Smooth muscle cell of the coronary artery (primary cell): ENCODE measurements at places on chromosomes 12 and 14. TPM values are rescaled to one million over a fixed set of nuclear protein-coding genes. Genes with fewer than 3 reads are reported as not detected.

Gene PELI2
- 11.0 and 67.4 TPM in 2 replicates for total RNA-seq

Gene UBE3B
- total RNA-seq, result 22.1 and 27.6 TPM in 2 replicates

Gene HOXC4
- total RNA-seq, result not detected in 2 replicates

Gene SPX
- total RNA-seq, result 0.23 TPM in 1 of 2 replicates, not detected in the other

Gene GARIN6
- not detected in 2 replicates for total RNA-seq

Gene LTBR
- total RNA-seq, result 25.7 and 27.2 TPM in 2 replicates

Gene HCAR2
- total RNA-seq, result under 0.01 TPM in 1 of 2 replicates, not detected in the other

Gene COL2A1
- not detected in 2 replicates for total RNA-seq

Gene ASPG
- not detected in 2 replicates for total RNA-seq

Gene PPM1H
- 1.3 and 2.6 TPM in 2 replicates for total RNA-seq

Gene RILPL2
- total RNA-seq, result 6.1 and 8.5 TPM in 2 replicates

Gene NGB
- not detected in 2 replicates for total RNA-seq

Gene PAH
- not detected in 2 replicates for total RNA-seq

Gene TRHDE
- 0.38 TPM in 1 of 2 replicates, not detected in the other for total RNA-seq

Gene PLCZ1
- not detected in 2 replicates for total RNA-seq

Gene HOXC9
- 0.08 TPM in 1 of 2 replicates, not detected in the other for total RNA-seq

Gene PRB2
- not detected in 2 replicates for total RNA-seq

Gene CLEC4E
- not detected in 2 replicates for total RNA-seq

Gene AICDA
- 0.08 TPM in 1 of 2 replicates, not detected in the other for total RNA-seq

Gene MANSC4
- total RNA-seq, result not detected in 2 replicates

Gene IL23A
- total RNA-seq, result not detected in 2 replicates

Gene TBC1D30
- total RNA-seq, result 0.08 and 0.47 TPM in 2 replicates

Gene TAS2R14
- 1.6 and 2.5 TPM in 2 replicates for total RNA-seq

Gene HOXC12
- total RNA-seq, result not detected in 2 replicates

Gene SLC10A1
- total RNA-seq, result not detected in 2 replicates

Gene SLC7A7
- 1.2 and 16.2 TPM in 2 replicates for total RNA-seq

Gene RIMBP2
- not detected in 2 replicates for total RNA-seq

Gene SYNE2
- total RNA-seq, result 7.7 and 18.3 TPM in 2 replicates

Gene EIF2S3B
- total RNA-seq, result 15.0 and 23.9 TPM in 2 replicates

Gene TCTN2
- total RNA-seq, result 4.7 and 28.0 TPM in 2 replicates

Gene PDZRN4
- 1.1 TPM in 1 of 2 replicates, not detected in the other for total RNA-seq
